Common myeloid progenitor, CD34-positive (primary cell): ENCODE measurements at places on chromosomes 12 and 14.
A peak's percentile ranks its signal among the peaks of the same experiment; 100 is the strongest.

DNA sequence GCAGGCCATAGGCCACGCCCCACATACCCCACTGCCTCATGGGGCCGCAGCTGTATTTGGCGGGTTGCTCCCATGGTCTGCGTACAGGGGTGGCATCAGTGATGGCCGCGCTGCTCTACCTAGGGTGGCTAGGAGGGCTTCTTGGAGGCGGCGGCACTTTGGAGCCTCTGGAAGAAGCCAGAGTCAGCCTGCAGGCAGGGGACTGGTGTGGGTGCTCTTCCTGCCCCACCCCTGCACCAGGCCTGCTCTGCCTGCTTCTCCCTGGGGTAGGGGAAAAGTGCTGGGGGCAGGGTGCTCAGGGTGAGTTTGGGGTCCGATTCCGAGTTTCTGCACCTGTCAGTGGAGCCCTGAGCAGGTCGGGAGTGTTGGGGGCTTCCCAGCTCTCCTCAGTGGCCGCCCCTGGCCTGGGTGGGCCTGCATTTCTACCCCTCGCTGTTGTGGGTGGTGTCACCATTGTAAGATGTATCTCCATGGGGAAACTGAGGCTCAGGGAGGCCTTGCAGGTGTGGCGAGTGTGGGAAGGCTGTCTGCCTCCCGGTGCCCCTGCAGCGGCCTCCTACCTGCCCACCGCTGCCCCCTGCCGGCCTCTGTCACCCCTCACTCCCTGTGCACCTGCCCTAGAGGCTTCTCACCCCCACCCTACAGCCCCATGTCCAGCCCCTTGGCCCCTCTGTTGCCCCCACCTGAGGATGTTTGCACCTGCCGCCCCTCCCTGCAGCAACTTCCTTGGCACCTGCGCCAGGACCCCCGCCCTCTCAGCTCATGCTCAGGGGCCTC, 5.5 kb downstream of the CEP170B start:
- DNase-seq: peak; percentile 33

DNA sequence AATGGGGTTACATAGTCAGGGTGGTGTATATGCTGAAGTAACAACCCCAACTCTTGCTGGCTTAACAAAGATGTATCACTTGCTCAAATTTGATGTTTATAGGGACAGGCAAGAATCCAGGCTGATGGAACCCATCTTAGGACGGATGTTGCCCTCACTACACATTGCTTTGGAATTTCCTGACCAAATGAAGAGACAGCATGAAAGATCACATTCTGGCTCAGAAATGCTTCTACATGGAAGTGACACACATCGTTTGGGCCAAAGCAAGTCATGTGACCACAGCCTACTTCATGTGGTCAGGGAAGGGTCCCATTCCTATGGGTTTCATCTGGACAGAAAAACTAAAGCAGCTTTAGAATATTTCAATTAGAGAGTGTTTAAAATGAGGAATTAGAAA, 345.8 kb downstream of the TMEM132D start:
- no peak for DNase-seq

- DNase-seq: no peak
Observed at GRCh38 chr12:108530161-108530560, 15.1 kb downstream of the FICD start.

GRCh38 chr12:108752387-108752786, 21.1 kb upstream of the CORO1C start:
- no peak for DNase-seq

DNA sequence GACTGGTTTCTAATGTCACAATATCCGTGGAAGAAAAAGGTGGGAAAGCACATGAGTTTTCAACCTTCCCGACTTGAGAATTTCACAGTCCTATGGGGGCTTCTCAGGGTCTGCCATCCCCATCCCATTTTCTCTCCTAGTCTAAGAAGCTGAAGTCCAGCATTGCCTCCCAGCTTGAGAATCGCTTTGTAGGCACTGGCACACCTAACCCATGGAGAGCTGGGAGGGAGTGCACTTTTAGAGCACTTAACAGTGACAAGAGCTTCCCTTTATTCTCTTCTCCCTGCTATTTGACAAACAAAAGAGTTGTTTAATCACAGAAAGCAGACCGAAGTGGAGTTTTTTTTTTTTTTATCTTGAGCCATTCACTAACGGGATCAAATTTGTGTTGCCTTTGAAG, 22.8 kb upstream of the SRRM4 start:
- no peak for DNase-seq

GRCh38 chr14:83611491-83611890, 1918.5 kb upstream of the FLRT2 start:
- DNase-seq: no peak

- no peak for DNase-seq
Observed at GRCh38 chr12:87323369-87323768, 705.8 kb downstream of the C12orf50 start.

GRCh38 chr14:76456200-76456599, 80.3 kb downstream of the ESRRB start:
- peak; percentile 40 for DNase-seq

GRCh38 chr12:46110223-46110611, 119.8 kb upstream of the SCAF11 start:
- DNase-seq: no peak

DNA sequence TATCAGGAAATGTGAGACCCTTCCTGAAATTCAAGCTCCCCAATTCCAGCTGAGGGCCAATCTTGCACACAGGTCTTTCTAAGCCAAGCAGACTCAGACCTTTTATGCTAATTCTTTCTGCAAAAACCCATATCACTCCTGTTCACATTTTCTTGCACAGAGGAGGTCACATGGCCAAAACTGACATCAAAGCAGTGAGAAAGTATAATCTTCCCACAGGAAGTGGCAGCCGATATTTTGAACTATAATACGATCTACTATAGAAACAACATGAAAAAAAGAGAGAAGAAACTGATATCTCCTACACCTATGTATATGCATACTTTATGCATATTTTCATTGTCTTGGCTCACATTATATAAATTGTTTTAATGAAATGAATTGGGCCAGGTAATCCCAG, 132.9 kb upstream of the SSTR1 start:
- DNase-seq: no peak

GRCh38 chr12:4440187-4440941, 5.3 kb downstream of the FGF6 start:
- DNase-seq: no peak
